ENCODE measurements at places on chromosomes 11 and 22. TPM values are rescaled to one million over a fixed set of nuclear protein-coding genes. Genes with fewer than 3 reads are reported as not detected.

ADORA2A gene
- not detected for polyA plus RNA-seq

PLAAT4 gene
- 4.5 TPM for polyA plus RNA-seq

PLEKHB1 gene
- 18.4 TPM for polyA plus RNA-seq

MRPL49 gene
- 13.7 TPM for polyA plus RNA-seq

TCN2 gene
- 1.4 TPM for polyA plus RNA-seq

NAT10 gene
- polyA plus RNA-seq = 13.6 TPM

HORMAD2 gene
- not detected for polyA plus RNA-seq

H19 gene
- polyA plus RNA-seq = not detected
